HTR-8/SVneo (cell line): ENCODE measurements at places on chromosomes 7 and 10.

DNA sequence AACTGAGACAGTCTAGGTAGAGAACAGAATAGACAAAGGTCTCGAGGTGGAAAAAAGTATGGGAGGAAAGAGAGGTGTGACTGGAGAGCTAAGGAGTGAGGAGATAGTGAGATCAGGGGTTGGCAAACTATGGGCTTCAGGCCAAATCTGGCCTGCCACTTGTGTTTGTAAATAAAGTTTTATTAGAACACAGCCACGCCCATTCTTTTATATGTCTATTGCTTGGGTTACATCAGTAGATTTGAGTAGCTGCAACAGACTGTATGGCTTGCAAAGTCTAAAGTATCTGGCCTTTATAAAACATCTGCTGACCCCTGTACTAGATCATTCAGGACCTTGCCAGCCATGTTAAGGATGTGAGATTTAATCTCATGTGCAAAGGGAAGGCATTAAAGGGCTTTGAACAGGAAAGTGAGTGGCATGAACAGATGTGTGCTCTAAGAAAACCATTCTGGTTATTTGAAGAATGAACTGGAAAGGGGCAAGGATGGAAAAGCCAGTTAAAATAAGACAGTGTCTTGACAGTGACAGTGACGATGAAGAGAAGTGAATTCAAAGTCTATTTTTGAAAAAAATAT is 240.3 kb downstream of the RNLS start:
- DNase-seq: no peak

DNA sequence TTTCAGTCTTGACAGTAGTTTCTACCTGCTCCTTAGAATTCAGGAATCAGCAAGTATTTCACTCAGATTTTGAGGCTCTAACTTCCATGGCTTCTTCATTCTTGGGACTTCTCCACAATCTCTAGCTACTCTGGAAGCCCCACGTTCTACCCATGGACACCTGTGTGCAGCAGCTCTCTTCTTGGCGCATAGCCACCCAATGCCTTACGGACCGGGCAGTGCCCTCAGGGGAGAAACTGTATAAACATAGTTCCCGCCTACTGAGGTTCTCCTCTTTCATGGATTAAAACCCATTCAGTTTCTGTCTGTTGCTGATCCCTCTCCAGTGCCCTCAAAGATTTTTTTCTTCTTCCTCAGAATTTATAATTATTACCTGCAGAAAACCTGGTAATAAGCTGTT is 177.1 kb downstream of the SORCS1 start:
- no peak for DNase-seq

GRCh38 chr7:35646289-35647023 is 48.5 kb downstream of the HERPUD2 start:
- DNase-seq: no peak

GRCh38 chr7:35258125-35258867 is 4.4 kb upstream of the TBX20 start:
- DNase-seq: no peak

DNA sequence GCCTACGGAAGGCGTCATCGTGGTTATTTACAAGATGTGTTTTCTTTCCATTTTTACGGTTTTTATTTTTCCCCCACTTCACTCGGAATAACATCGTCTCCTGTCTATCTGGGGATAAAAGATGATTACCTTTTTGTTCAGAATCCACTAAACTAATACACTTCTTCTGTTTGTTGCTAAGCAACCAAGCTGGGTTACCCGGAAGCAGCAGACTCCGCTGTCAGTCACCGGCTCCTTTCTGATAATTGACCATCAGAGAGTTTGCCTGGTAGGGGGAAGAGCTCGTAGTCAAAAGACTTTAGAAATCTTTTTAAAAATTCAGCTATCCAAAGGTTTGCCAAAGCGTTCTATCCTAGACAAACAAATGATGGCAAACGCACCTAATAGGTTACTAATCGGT is 75.0 kb upstream of the SFMBT2 start:
- no peak for DNase-seq

DNA sequence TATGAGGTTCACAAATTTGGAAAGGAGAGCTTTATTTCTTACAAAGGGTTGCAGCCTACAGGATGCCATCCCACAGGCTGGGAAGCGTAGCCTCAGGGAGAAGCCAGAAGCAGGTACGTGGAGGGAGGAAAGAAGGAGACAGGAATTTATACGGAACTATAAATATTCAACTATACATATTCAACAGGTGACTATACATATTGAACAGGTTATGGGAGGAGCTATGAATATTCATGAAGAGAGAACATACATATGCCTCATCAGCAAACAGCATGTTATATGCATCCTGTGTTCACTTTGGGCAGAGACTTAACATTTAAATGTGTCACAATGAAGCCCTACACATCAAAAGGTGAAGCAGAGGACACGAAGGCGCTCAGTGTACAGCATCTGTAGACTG is 40.5 kb upstream of the LMTK2 start:
- no peak for DNase-seq

DNA sequence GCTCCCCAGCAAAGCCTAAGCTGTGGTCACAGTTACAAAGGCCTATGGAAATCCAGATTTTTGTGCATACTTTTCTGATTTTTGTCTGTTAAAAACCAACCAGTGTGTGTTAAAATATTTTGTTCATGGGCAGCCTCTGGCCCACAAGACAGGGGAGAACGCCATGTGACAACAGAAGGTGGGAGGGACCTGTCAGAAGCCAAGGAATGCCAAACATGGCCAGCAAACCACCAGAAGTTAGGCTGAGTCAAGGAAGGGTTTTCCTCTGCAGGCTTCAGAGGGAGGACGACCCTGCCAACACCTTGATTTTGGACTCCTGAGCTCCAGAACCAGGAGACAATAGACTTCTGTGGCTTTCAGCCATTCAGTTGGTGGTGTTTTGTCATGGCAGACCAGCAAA is 127.3 kb downstream of the CUL2 start:
- DNase-seq: no peak

DNA sequence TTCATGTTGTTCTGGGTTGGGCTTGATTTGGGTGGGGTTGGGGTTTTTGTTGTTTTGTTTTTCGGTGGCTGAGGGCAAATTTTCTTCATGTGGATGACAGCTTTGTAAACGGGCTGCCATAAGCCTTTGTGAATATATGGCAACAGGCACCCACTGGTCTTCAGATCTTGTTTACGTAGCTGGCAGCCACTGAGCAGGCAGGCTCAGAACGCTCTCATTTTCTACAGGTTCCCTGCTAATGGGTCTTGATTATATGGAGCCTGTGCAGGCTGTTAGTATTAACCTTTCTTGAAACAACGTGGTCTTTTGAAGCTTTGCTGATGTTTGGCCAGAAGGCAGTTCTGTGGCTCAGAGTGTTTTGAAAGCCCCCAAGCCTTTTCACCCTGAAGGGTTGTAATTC is 199.7 kb downstream of the TNS3 start:
- no peak for DNase-seq

- DNase-seq: no peak
Measured at GRCh38 chr7:3234851-3235250, 66.2 kb upstream of the SDK1 start.

GRCh38 chr7:51121931-51122425 is 194.6 kb downstream of the COBL start:
- no peak for DNase-seq

GRCh38 chr7:66442385-66442784 is 186.3 kb upstream of the KCTD7 start:
- DNase-seq: no peak

DNA sequence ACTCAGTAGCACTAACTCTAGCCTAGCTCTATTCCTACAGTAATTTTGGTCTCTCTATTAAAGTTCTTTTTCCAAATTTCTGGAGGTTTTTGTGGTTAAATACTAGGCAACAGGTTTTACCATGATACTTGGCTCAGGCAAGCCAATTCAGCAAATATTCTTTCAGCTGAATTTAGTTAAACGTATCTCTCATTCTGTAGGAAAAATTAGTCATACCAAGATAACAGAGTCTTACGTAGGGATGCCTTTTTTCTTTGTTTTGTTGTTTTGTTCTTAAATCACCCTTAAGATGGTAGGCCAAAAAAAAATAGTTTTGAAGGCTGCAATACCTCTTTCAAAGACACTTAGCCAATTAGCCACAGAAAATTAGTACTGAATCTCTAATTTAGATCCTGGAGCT is 180.5 kb downstream of the MAGI2 start:
- no peak for DNase-seq

DNA sequence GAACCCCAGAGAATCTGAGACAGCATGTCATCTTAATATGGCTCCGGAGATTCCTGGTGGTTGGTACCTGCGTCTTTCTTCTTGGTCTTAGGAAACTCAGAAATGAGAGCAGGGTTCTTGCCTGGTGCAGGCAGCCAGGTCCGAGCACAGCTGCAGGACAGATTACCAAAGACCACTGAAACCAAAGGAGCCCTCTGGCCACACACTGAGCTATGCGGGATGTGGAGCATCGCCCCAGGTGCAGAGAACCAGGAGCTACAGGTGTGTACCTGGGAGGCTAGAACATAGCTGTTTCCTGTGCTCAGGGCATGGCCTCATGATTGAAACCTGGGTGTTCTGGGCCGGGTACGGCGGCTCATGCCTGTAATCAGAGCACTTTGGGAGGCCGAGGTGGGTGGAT is 635.4 kb downstream of the CALN1 start:
- DNase-seq: no peak

GRCh38 chr7:86815556-86815955 is 171.8 kb downstream of the GRM3 start:
- no peak for DNase-seq

DNA sequence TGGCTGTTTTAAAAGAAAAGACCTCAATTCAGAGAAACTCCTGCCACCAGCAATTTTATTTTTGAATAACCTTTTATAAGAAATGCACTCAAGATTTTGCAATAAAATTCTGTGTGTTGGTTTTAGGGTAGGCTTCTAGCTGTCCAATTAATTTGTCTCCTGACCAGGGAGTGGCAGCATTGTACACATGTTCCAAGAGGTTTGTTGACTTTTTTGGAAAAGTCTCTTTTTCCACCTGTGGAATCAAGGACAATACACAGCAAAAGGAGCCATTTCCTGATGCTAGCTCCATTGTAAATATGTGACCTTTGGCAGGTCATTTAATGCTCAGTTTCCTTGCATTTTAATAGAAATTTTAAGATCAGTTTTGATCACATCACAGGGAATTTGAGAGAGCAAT is 1.8 kb downstream of the GIMAP5 start:
- no peak for DNase-seq

GRCh38 chr7:80380957-80381356 is 130.9 kb downstream of the GNAT3 start:
- DNase-seq: no peak

DNA sequence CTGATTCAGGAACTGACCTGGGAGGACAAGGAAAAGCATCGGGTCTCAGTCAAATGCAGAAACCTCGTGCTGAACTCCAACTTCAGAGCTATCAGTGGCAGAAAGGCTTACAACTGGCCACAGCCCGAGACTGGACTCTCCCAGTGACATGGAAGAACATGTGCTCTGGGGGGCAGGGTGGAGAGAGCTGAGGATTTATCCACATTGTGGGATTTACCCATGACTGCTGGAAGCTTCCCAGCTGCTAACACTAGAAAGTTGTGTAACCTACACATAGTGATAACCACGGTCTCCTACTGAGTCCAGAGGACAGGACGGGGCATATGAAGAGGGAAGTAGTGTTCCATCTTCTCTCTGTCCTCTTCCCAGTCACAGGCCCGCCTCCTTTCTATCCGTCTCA is 103.4 kb downstream of the ITIH5 start:
- DNase-seq: no peak

DNA sequence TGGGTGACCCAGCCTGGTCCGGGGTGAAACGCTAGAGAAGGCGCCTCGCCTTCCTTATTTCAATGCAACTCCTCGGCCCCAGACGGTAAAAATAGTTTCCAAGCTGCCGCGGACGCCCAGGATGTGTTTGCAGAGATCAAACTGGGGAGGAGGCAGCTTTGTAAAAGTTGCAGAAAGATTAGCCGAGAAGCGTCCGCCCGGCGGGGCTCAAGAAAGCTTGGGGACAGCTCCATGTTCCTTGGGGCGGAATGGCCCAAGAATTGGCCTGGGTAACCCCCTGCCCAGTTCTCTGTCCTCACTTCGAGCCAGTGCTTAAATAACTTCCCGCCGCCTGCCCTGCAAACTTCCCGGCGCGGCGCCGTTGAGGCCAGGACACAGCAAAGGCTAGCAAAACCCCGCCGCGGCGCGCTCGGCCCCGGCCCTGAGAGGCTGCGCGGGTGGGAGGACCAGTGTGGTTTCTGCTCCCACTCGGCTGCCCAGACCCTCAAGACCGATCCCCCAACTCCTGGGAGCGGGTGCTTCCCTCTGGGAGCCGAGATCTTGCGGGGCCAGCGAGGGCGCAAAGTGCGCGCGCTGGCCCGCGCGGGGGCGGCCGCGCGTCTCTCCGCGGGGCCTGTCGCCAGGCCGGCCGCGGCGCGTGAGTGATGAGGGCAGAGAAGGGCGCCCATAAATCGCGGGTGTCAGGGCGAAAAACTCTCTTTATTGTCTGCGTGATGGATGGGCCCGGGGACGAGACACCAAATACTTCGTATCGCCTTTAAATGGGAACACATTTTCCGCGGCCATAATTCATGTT is 6.3 kb upstream of the ZNF503 start:
- DNase-seq: no peak

- no peak for DNase-seq
Measured at GRCh38 chr7:69640925-69641594, 42.8 kb downstream of the AUTS2 start.

DNA sequence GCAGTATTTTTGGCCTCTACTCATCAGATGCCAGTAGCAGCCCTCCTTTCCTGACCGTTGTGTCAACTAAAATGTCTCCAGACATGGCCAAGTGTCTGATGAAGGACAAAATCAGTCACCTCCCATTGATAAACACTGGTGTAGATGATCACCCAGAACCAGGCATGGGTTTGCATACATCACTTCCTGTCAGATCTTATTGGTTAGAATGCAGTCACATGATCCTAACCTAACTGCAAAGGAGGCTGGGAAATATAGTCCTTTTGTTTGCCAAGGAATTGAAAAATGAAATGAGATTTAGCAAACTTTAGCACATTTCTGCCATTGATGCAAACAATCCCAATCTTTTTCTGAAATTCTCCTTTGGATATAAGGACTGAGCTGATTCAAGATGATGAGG is 141.4 kb downstream of the BUB3 start:
- DNase-seq: no peak

GRCh38 chr7:128408709-128409595 is 830 bp downstream of the IMPDH1 start:
- no peak for DNase-seq

DNA sequence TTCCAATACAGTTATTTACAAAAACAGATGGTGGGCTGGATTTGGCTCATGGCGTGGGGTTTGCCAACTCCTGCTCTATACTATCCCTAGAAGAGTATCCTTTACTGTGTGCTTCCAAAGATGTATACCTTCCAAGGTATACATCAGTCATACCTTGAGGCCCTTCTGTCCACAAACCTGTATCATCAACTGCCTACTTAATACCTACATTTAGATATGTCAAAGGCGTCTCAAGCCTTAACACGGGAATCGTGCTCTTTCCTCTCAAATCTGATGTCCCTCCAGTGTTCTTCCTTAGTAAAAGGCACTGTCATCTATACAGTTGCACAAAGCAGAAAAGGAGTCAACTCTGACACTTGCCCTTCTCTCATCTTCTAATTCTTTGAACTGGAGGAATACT is 36.9 kb downstream of the NAMPT start:
- DNase-seq: no peak

- no peak for DNase-seq
Measured at GRCh38 chr7:47427051-47427643, 154.8 kb downstream of the TNS3 start.
